Fibroblast of the aortic adventitia (primary cell): ENCODE measurements at places on chromosomes 1 and 21.

- peak; percentile 27 for DNase-seq
Measured at GRCh38 chr1:228149406-228150119, at the start of gene GJC2. Gene GJC2, plus strand, starts transcription at chr1:228149930. Its CDS starts 7,829 bp downstream, at chr1:228157759.

GRCh38 chr1:241817331-241817792, 30.6 kb upstream of the EXO1 start:
- DNase-seq, result peak; percentile 60

DNA sequence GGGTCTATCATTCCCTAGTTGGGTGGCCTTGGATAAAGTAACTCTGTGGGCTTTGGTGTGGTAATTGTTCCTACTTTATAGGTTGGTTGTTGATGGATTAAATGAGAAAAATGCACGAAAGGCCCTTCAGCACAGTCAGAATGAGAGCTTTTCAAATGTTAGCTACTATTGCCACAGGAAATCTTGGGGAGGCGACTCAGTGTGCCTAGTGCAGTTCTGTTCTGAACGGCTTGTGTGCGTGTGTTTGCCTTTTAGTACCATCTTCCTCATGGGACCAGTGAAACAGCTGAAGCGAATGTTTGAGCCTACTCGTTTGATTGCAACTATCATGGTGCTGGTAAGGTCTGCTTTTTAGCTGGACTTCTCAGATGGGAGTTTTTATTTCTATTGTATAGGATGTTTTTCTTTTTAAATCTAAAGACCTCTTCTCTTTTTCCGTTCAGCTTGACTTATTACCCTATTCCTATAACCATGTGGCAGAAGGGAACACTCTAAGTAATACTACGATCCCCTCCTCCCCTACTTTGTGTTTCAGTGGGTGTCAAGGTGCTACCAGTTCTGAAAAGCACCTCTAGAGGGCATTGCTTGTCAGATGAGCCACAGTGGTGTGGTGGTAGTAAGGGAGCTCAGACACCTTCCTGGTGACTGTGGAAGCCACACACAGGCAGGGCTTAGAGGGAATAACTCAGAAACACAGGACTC, 9.2 kb downstream of the SFT2D2 start:
- DNase-seq, result peak; percentile 54

DNA sequence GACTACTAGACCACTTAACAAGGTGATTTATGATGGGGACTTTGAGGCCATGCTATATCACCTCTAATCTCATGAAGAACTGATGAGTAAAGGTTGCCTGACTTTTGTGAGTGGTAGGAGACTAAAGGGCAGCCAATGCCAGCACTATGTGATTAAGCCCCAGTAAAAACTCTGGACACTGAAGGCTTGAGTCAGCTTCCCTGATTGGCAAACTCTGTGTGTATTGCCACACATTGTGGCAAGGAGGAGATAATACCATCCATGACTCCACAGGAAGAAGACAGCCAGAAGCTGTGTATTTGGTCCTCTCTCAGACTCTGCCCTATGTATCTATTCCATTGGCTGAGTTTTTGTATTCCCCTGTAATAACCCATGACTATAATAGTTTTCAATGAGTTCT, 413.3 kb upstream of the ZRANB2 start:
- DNase-seq, result peak; percentile 28

DNA sequence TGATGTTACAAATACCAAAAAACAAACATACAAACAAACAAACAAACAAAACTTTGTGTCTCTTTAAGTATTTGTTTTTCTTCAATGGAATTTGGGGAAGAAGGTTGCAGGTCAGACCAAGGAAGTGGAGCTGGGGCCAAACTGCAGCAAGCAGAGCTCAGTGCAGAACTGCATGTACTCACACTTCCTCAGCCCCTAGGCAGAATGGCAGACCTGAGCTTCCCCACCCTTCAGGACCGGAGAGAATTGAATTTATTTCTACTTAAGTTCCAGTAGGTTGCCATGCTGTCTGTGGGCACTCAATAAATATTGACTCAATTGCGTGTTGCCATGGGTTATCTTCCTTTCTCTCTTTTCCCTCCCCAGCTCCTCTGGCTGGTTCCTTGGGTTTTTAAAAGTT, 173.6 kb downstream of the PTGER3 start:
- no peak for DNase-seq
